ENCODE measurements at places on chromosomes 4 and X.
A peak's percentile ranks its signal among the peaks of the same experiment; 100 is the strongest.

GRCh38 chr4:41174444-41174843, 39.9 kb downstream of the APBB2 start:
- DNase-seq: no peak

DNA sequence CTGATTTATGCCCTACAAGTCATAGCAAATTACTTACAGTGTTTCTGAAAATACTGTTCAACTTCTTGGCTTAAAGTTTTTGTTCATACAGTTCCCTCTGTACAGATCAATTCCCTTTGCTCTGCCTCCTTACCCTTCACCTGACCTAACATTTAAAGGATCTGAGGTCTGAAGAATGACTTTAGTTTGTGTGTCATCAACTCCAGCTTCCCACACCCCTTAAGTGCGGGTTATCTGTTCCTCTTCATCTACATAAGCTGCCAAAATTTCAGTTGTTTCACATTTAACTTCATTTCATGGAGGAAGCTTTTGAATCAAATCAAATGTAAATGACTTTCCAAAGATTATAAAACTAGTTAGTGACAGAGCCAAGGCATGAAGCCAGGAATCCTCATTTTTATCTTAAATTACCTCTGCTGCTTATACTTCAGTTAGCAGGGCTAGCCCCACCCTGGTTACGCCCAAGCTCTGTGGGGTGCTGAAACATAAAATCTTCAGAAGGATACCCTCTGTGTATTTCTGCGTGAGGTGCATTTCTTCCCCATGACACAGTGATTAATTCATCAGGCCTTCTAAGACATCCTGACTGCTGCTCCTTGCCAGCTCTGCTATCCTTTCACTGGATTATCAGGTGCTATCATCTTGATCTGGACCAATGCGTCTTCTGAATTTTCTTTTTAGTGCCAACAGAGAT, 16.5 kb downstream of the CXCL1 start:
- no peak for DNase-seq

DNA sequence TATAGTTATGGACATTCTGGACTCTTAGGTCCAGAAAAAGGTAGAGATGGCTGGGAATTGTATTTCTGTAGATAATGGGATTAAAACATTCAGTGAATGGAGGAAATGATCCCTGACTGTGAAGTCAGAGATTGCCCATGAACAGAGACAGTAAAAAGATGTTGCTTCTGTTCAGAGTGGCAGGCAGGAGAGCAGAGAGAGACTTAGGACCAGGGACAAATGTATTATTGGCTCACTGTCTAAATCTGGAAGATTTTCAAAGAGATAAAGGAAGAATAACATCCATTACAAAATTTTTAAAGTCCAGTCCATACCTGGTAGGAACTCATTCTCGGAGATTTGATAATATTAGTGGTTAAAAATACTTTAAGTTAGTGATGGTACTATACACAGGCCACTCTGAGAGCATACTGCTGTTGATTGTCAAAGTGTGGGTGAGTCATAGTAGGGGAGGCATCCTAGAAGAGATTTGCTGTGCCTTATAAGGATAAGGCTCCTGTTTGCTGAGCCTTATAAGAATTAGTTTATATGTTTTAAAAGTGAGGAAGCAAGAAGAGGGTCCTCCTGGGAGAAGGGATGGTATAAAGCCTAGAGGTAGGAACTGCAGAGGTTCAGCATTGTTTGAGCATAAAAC, 53.0 kb downstream of the JADE3 start:
- DNase-seq: peak; percentile 40

DNA sequence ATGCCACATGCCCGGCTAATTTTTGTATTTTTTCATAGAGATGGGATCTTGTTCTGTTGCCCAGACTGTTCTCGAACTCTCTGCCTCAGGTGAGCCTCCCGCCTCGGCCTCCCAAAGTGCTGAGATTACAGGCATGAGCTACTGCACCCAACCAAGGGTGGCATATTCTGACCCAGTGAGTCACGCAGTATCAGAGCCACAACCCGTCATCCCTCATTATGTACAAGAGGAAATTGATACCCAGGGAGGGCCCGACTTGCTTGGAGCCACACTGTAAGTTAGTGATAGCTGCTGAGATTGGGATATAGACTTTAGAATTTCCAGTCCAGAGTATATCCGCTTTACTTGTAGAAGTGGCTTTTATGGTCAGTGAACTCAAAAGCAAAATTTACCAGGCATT, 14.6 kb downstream of the CCKAR start:
- DNase-seq: no peak

DNA sequence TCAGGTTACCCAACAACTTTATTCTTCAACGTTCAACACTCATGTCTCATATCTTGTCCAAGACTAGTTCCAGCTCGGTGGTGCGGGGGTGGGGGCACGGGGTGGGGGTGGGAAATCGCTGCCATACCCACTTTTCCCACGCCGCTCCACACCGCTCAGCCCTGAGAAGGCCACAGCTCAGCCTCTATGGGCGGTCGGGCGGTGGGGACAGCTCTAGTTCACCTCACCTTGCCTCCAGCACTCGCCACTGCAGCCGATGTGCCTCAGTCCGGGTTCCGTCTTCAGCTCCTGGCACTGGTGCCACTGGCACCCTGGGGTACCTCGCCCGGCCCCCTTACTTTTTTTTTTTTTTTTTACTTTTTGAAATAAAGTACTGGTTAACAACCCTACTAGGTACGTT, 522.2 kb downstream of the PCDH19 start:
- no peak for DNase-seq

GRCh38 chr4:10299601-10300000, 157.6 kb downstream of the ZNF518B start:
- no peak for DNase-seq

DNA sequence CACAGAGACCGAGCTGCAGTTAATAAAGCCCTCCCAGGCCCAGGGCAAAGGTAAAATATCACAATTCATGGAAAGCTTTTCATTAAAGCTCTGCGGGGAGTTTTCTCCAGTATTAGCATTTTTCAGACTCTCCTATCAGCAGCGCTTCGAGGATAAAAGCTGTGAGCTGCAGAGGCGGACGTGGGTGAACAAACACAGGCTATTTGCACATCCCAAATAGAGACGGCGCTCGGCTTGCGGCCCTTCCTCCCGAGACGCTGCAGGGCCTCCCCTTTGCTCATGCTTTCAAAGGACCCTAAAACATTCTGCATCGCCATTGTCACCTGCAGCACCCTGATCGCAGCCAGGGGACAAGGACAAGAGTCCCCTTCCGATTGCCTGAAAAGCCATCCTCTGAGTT, 97.3 kb downstream of the SORCS2 start:
- no peak for DNase-seq

- peak; percentile 93 for DNase-seq
These were observed 224.0 kb downstream of the APBB2 start for GRCh38 chr4:40990236-40990898.

DNA sequence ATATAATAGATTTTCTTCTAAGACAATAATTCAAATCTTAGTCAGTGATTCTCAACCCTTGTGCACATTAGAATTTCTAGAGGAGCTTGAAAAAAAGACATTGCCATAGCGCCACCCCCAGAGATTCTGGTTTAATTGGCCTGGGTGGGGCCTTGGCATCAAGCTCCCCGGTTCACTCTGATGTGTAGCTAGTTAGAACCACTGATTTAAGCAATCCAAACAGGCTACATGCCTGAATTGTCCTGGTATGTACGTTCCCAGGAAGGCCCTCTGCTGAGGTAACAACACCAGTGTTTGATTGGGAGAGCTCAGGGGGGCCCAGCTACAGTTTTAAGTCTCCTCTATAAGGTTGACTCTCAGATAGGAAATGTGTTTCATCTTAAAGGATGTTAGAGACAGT, 1.3 kb upstream of the ATP10D start:
- no peak for DNase-seq

DNA sequence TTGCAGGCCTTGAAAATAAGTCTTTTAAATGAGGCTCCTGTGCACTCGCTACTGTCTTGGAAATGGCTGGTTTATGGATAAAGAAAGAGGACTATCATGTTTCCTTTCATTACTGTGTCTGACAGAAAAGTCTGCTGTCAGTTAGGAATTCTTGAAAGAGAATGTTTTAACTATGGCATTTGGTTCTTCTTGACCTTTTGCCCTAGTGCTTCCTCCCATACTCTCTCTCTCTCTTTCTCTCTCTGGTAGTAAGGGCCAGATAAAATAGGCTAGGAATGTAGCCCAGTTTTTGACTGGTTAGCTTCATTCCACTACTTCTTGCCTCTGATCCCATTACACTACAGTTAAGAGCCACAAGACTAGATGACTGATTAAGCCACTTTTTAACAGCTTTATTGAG, 29.8 kb downstream of the YY2 start:
- peak; percentile 39 for DNase-seq

GRCh38 chr4:139802931-139803330, 137.3 kb downstream of the MGST2 start:
- DNase-seq: no peak

GRCh38 chr4:150176547-150176946, 98.3 kb downstream of the DCLK2 start:
- no peak for DNase-seq

Data from brain microvascular endothelial cell (primary cell).